Iris pigment epithelial cell (primary cell): ENCODE measurements at places on chromosomes 3 and 15.
A peak's percentile ranks its signal among the peaks of the same experiment; 100 is the strongest.

DNA sequence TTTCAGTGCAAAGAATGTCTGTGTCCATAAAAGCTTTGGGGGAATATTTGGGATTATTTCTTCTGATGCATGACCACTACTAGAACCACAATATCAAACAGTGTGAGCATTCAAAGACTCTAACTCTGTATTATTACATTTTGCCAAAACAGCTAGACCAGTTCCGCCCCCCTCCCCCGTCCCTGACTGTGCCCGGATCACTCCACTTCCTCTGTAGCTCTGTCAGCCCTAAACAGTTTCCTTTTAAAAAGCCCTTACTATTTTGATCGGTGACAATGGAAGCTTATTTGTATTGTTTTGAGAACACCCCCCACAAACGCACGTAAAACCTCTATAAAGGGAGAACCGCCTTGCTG, 36.6 kb upstream of the EPHB3 start:
- no peak for DNase-seq

- peak; percentile 67 for DNase-seq
These were observed 164.8 kb downstream of the ERC2 start for GRCh38 chr3:56303487-56303886.

DNA sequence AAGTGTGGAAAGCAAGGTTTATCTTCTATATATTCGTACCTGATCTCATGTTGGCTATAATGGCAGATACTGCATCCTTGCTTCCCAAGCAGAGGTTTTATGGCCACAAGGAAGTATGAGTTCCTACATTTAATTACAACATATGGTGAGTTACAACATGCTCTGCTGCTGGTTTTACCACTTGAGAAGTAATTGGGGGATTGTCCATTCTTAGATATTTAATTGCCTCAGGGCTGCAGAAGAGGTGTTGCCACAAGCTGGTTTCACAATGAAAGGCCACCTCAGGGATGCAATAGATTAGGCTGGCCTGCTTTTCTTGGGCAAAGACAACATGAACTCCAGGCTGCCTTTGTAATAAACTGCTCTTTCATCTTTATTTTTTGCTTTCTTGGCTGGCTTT, 48.6 kb downstream of the RAP2B start:
- DNase-seq, result no peak

GRCh38 chr3:180870008-180870699, 42.3 kb upstream of the FXR1 start:
- no peak for DNase-seq

DNA sequence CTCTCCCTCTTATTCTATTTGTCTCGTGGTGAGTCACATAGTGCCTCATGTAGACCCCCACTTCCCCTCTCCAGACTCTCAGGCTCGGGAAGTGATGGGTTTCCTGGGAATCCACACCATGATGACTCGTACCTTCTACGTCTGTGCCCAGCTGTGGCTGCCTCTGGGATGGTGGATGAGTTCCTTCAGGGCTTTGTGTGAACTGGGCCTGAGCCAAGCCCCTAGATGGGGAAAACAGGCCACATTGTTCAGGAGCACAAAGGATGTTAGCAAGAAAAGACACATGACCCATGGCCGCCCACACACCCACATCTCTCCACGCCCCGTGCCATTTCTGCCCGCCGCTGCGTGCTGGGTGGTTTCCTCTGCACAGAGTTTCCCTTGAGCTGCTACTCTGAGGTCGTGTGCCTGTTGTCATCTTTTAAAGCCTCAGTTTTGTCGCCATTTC, 10.5 kb downstream of the ISG20 start:
- DNase-seq, result peak; percentile 37

GRCh38 chr15:37099319-37100108, 835 bp downstream of the MEIS2 start:
- DNase-seq, result peak; percentile 44

GRCh38 chr15:76753131-76753530, 152.0 kb downstream of the SCAPER start:
- DNase-seq, result no peak

DNA sequence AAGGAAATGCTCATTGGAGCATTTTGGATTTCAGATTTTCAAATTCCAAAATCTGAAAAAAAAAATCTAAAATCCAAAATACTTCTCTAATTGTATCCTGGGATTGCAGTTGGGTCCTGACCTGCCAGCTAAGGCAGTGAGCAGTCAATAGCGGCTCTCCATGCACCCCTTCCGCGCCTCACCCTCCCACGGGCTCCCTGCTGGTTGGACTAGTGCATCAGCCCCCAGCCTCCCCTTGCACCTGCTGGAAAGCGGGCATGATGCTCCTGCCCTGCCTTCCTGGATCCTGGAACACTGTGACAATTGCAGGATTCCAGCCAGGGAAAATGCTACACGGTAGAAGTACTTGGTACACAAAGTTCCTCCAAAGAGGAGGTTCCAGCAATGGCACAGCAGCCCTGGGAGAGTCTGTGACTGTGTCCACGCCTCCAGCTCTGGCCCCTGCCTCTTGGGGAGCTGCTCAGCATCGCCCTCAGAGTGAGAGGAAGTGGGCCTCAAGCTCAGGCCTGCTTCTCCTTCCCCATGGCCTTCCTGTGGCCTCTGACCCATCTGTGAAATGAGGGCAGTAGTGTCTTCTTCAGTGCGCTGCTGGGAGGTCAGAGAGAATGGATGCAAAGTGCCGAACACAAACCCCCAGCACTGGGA, 39.5 kb upstream of the CHRNB4 start:
- no peak for DNase-seq

DNA sequence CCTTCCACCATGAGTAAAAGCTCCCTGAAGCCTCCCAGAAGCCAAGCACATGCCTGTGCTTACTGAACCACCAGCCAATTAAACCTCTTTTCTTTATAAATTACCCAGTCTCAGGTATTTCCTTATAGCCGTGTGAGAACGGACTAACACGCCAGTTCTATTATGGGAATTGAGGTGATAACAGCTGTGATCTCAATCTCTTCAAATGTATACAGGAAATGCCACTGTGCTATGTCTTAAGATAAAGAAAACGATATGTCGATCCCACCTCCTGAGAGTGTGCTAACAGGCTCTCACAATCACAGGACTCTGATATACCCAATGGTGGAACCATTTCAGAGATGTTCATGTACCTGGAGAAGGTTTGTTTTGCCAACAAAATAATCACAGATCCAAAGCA, 26.2 kb downstream of the CHSY1 start:
- peak; percentile 78 for DNase-seq

- DNase-seq, result no peak
These were observed 878.6 kb downstream of the CADM2 start for GRCh38 chr3:85837402-85837801.

DNA sequence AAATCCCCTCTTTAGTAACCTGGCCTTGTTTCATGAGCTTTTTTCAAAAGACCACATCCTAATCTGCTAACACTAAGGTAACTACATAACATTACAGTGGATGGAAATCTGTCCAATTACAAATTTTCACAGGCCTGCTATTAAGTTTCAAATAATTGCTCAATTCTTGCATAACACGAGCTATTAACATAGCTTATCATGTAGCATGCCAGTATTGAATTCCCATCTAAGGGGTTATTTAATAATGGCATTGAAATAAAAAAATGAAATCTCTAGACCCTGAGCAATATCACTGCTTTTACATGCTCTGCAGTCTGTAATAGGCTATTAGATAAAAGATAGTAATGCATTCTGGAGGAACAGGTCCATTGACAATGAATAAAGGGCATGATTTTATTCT, 748.3 kb upstream of the NECTIN3 start:
- peak; percentile 9 for DNase-seq

- no peak for DNase-seq
These were observed 36.3 kb upstream of the PHLDB2 start for GRCh38 chr3:111822804-111823203.

- no peak for DNase-seq
These were observed 49.0 kb downstream of the MEF2A start for GRCh38 chr15:99614749-99615288.

DNA sequence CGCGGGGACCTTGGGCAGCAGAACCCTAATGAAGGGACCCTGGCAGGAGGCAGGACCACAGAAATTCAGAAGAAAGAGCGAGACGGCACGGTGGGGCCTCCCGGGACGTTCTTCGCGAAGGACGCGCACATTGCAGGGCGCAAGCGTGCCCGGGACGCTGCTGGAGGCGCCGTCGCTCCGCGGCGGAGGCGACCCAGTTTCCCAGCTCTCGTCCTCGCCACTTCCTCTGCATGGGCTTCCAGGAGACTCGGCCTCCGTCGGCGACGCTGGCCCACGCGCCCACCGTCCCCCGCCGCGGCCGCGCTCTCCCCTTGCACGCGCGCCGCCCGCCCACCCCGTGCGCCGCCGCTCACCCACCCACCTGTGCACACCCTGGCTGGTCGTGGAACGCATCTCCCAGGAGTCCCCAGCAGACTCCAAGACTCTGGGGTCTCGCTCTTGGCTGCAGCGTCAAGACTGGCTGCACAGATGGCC, 31.8 kb upstream of the SMAD3 start:
- DNase-seq, result no peak

DNA sequence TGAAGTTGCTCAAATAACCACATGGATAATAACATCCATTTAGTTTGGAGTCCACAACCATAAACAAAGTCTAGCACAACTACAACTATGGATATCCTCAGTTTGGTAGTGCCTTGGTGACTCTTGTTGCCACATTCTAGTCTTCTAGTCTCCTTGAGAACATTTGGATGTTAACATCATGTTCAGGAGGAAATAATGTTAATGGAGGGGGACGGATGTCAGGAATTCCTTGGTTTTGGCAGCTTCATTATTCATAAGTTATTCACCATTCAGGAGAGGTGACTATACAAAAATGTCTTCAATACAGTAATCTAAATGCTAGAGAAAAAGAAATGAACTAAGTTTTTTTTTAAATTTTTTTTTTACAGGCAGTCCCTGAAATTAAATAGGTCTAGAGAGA, 26.4 kb upstream of the GABPB1 start:
- DNase-seq, result no peak

DNA sequence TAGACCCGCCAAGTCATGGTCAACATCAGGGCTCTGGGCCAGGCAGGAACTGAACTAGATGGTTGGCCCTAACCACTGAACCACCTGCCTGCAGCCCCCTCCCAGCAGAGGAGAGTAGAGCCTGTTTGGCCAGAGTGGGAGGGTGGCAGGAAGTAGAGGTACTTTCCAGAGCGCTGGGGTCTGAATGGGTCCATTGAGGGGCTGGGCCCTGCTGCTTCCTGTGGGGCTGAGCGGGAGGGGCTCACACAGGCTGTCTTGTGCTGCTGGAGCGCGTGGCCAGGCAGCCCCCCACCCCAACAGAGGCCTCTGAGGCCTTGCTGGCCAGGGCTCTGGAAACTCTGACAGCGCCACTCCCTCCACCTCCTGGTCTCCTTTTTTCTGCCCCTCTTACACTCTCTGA, 17.4 kb downstream of the CSPG4 start:
- no peak for DNase-seq

- DNase-seq, result peak; percentile 8
These were observed 168.6 kb downstream of the SHQ1 start for GRCh38 chr3:72679540-72680198.

DNA sequence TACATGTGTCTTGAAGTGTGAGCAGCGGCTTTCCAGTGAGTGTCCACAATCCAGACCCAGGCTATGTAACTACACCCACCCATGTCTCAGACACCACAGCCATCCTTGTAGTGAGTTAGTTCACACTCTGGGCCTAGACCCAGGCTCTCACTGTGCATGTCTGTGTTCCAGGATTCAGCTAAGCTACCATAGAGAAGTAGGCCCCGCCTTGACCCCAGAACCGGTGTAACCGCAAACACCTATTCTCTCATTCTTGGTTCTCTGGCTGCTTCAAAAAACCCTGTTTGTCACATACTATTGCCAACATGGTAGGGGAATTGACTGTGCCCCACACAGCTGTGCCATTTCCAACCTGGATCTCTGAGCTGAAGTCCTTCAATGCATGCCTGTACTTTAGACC, 560.6 kb downstream of the RSL24D1 start:
- DNase-seq, result no peak

GRCh38 chr3:166554023-166554422, 716.8 kb upstream of the BCHE start:
- DNase-seq, result peak; percentile 0

- DNase-seq, result no peak
These were observed 83.8 kb upstream of the CHL1 start for GRCh38 chr3:112773-113172.

- peak; percentile 41 for DNase-seq
These were observed 75.3 kb upstream of the LEKR1 start for GRCh38 chr3:156750874-156751245.

- no peak for DNase-seq
These were observed 24.1 kb upstream of the ARHGEF3 start for GRCh38 chr3:56825567-56826438.

DNA sequence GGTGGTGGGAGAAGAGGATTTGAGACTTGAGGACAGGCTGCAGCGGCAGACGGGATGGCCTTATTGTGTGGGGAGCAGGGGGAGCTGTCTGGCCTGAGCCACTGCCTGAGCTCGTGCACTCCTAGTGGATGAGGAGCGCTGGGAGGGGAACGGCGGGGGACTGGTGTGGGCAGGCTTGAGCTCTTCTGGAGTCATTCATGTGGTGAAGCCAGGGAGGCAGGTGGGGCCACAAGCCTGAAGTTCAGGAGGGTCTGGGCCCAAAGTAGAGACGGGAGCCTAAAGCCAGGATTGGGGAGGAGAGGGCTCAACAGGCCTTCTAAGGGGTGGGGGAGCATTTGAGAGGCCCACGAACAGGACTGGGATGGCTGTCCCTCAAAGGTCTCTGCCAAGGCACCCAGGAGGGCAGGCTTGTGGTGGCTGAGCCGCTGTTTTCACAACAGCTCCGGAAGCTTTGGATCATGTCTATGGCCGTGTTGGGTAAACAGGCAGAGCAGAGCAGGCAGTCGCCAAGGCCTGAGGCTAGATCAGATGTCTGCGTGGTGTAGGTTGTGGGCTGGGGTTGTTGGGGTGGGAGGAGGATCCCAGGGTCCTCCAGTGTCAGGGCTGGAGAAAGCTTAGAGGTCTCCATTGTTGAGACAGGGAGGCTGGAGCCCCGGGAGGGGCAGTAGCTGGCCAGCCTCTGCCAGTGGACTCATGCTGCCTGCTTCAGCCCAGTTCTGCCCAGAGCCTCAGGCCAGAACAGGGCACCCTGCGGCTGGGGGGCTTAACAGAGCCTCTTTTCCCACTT, 8.2 kb downstream of the PRKCD start:
- peak; percentile 76 for DNase-seq

- no peak for DNase-seq
These were observed 227.6 kb upstream of the TBC1D5 start for GRCh38 chr3:17969985-17970568.

DNA sequence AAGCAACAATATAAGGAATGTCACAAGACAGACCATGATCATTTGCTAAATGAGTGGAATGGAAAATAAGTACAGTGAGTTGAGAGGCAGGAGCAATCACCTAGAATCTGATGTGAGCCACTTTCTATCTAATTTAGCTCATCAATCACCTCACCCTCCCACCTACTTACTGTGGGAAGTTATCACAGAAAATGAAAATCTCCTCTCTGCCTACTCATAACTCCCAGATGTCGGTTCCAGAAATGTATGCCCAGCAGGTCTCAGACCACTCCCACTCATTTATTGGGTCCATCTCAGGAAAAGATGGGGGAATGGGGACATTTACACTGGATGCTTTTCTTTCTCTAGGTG, 270.9 kb downstream of the FHIT start:
- no peak for DNase-seq
